ENCODE measurements at places on chromosomes 2 and 18.

DNA sequence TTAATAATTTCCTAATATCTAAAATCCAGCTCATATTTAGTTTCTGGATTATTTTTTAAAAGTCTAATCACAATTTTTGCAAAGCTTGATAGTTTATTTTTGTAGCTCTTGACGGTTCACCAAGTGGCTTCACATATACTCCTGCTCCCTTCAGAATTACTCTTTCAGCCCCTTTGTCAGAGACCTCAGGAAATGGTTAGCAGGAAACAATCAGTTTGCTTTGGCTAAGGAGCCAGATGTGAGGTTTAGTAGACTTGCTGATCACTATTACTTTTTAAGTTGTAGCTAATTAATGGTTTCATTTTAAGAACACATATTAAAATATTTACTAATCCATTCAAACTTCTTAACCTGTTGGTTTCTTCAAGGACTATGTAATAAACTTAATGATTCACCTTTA lies 2.3 kb downstream of the RBBP8 start:
- DNase-seq, result peak; percentile 13

DNA sequence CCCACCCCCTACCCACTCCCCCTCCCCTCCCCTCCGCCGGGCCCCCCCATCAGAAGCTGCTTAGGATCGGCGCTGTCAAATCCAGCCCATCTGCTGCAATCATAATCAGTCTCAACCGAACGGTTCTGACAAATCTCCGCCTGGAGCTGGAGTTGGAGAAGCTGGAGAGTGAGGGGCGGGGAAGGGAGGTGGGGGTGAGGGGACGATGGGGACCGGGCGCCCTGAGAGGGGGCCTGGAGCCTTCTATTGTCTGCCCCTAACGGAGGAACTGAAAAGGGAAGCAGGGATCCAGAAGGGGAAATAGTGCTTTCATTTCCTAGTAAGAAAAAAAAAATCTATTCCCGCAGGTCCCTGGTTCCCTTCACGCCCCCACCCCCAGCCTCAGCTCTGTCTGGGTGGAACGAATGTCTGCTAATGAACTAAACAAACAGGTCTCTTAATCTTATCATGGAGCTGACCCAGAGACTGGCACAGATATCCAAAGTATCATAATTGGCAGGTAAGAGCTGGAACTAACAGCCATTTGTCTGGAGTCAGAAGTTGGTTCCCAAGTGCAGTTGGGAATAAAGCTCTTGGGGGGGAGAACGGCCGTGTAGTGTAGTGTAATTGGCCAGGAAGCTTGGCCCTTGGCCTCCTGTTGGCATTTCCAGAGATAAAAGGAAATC lies 301.2 kb downstream of the NCKAP5 start:
- no peak for DNase-seq

DNA sequence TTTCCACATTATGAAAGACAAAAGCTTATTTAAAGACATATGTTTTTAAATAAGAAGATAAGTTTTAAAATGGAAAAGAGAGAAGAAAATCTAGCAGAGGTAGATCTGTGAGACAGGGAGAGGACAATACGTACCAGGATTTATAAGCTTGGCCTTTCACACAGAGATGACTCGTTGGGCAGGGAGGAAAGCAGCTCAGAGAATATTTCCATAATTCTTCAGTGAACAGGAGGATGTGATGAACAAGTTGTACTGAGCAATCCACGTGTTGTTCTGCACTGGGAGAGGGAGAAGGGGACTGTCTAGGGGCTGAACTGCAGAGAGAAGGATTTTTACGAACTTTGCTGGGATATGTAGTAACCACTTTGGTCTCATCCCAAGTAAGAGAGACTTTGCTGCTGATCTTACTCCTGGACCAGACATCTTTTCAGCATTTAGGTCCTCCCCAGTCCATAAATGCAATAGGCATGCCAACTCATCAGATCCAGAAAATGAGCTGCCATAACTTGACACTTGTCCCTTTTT lies 162.5 kb upstream of the SETBP1 start:
- no peak for DNase-seq

DNA sequence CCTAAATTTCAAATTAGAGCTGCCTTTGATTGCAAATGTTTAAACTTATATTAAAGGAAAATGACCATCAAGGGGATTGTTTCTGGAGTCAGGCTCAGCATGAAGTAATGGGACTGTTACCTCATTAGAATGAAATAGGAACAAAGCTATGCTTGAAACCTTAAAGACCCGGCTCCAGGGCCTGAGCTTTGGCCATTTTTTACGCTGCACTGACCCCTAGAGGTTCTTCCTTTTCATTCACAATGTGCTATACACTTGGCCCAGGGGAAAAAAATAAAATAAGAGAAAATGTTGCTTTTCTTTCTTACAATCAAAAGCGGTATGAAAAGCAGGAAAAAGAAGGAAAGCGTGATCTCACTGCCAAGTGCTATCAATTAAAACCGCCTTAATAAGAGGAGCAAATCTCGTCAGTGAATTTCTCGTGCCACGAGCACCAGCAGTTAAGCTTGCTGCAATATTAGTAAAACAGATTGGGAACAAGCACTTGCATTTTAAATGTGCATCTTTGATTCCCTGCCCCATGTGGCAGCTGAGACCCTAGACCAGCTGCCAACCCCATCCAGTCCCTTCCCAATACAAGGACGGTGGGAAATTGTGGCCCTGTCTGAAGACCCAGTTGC lies 96.6 kb downstream of the MBD2 start:
- no peak for DNase-seq

GRCh38 chr2:111709321-111709720 lies 174.7 kb downstream of the ANAPC1 start:
- no peak for DNase-seq

- no peak for DNase-seq
These were observed 7.0 kb downstream of the NCKAP5 start for GRCh38 chr2:133561045-133561852.

DNA sequence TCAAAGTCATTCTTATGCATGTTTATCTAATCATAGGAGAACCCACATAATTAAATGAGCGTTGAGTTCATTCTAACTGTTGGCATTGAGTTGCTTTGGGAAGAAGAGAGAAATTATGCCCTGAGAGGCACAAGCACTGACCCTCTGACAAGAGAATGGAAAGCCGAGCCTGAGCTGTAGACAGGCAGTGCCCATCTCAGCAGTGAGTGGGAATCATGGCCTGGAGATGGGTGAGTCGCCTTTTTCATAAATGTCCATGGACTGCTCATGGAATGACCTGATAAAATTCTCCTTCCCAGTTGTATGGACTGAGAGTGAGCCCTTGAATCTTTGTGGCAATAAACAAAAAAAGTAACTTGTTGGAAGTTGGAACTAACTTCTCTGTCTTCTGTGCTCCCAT lies 21.4 kb upstream of the MYO3B start:
- DNase-seq, result no peak

- no peak for DNase-seq
These were observed 814.5 kb upstream of the RAB6C start for GRCh38 chr2:129165006-129165405.

GRCh38 chr2:126653761-126654160 lies 2.2 kb upstream of the GYPC start:
- DNase-seq, result no peak

DNA sequence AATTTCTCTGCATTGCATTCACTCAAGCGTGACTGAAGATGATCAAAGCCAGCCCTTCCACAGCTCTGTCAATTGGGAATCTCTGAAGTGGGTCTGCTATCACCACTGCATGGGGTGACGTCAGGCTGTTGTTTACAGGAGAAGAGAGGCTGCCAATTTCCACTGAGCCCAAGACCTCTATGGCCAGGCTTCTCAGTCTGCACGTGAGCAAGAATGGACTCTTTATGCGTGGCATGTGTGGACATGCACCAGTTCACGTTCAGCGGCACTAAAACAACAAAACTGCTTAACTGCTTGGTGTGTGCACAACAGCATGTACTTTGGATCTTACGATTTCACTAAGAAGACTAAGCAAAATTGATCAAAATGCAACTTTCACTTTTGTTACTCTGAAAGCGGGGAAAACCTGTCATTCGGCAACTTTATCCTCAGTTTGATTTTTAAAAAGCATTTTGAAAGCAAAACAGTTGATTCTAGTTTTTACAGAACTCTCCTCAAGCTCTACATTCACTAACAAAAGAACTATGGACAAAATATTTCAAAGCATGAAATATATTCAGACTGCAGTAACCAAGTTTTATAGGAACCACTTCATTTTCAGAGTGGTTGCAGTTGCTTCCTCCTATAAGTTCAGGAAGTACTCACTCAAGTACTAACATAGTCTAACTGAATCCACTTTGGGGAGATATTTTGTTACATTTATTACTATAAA lies 77.0 kb upstream of the SERTAD2 start:
- DNase-seq, result peak; percentile 38

DNA sequence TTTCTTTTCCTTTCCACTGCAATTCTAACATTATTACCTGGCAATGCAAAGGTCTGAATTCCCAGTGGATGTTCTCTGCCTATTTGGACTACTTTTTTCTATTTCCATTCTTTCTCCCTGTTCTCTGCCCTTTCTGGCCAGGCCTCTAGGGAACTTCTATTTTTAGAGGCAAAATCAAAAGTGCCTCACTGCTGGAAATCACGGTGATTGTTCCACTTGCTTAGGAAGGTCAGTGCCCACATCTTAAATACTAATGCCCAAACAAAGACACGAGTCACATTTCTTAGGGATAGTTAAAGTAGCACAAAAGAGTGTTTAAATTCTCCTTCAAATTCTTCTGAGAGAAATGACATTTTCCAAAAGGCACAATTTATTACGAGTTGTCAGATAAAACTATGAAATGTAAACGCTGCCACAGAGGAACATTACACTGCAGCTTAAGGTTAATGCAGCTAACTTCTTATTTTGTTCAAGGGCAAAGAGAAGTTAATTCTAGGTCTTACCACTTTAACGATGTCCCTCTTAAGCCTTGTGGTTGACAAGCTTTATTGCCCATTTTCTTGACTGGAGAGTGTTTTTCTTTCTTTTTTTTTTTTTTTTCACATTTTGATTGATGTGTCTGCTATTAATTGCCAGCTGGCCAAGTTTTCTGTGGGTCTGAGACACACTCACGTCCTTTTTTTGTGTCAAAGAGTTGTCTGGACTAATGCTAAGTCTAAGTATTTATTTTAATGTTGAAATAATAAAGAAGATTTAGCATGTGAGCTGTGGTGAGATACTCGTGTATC lies 34.7 kb downstream of the ST6GAL2 start:
- no peak for DNase-seq

DNA sequence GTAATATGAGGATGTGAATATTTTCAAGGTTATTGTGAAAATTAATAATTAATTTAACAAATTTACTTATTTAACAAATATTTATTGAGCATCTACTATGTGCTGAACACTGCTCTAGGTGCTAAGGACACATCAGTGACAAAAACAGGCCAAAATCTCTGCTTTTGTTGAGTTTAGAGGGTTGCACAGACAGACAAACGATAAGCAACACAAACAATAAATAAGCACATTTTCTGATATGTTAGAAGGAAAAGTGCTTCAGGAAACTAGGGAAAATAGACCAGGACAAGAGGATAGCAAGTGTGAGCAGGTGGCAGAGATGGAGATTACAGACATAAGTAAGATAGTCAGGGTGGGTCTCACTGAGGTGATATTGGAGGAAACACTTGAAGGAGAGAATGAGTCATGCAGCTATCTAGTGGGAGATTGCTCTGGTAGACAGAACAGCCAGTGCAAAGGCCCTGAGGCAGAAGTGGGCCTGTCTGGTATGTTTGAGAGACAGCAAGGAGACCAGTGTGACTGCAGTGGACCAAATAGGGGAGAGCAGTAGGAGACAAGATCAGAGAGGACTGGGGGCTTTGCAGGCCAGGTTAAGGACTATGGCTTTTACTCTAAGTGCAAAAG lies 38.3 kb downstream of the SFXN5 start:
- DNase-seq, result no peak

DNA sequence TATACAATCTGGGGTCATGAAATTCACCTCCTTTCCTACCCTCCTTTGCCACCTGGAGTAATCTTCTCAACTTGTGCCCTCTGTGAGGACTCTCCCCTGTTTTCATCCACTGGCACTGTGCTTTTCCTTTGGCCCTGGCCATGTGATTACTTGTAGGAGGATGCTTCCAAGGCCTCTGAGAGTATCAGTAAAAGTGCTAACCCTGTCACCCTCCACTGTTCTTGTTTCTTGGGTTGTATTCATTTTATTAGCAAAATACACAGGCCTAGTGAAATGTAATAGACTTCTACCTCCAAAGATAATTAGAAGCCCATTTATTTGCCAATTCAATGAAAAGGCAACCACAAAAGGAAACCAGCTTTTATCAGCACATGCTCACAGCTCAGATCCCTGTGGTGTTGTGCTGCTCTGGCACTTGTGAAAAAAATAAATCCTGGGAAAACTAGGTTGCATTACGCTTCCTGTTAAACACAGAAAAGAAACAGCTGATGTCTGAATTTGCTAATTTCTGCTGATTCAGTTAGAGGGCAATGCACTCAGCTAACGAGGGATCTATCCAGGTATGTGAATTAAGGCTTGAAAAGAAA lies 357.5 kb upstream of the ETAA1 start:
- DNase-seq, result no peak

DNA sequence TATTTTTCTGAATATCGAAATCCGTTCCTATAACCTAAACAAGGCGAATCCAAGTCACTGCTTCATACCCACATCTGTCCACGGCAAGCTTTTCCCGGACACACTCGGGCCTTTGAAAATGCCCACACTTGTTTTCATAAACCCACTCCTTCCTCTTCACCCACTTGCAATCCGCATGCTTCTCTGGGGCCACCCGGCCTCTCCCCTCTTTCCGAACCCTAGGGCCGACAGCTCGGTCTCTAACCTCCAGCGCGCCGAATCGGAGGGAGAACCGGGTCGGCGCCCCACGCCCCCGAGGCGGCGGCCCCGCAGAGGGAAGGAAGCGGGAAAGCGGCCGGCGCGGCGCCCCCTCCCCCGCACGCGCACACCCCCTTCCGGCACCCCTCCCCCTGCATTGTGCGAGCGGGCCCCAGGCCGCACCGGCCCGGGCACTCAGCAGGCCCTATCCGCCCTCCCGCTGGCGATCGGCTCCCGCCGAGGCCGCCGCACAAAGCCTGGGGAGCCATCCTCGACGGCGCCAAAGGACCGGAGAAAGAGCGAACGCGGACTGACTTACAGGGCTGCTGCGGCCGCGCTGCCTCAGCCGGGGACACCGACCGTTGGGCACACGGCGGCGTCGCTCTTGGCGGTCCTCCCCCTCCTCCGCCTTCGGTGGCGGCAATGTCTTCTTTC lies 467 bp downstream of the PUM2 start:
- DNase-seq, result no peak

GRCh38 chr2:240520974-240521350 lies 36.8 kb downstream of the ANKMY1 start:
- DNase-seq, result no peak

- DNase-seq, result no peak
These were observed 143.2 kb downstream of the MTCL1 start for GRCh38 chr18:8848541-8848940.

DNA sequence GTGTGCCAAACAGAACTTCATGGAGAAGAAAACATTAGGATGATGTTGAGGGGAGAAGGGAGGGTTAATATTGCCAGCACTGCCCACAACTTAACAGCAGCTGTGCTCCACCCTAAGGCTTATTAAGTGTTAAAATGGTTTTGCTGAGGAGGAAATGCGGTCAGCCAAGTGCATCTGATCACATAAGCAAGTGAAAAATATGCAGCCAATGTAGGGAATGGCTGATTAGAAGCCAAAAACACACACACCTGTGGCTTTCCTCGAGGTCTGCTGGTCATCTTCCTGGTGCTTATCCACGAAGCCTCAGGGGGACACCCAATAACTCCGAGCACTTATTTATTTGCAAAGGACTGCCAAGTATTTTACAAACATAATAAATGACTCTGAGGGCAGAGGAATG lies 66.3 kb upstream of the GPR45 start:
- DNase-seq, result no peak

GRCh38 chr2:62216616-62217015 lies 20.7 kb downstream of the B3GNT2 start:
- DNase-seq, result no peak

- no peak for DNase-seq
These were observed 21.6 kb upstream of the ARHGEF4 start for GRCh38 chr2:130814931-130815680.

All from thymus (tissue), 14 donors.